T-helper 17 cell (primary cell): ENCODE measurements at places on chromosomes 5 and 9. TPM values are rescaled to one million over a fixed set of nuclear protein-coding genes. Genes with fewer than 3 reads are reported as not detected.

Gene ATOSB
- 11.6 TPM for total RNA-seq

Gene DENND4C
- total RNA-seq: 49.4 TPM

Gene GPR21
- 1.6 TPM for total RNA-seq

Gene MAP3K1
- 120 TPM for total RNA-seq

Gene FANCC
- total RNA-seq: 3.9 TPM

Gene ABO
- total RNA-seq: 2.1 TPM

Gene FCN2
- not detected for total RNA-seq
